ENCODE measurements at places on chromosomes 13 and 19.

DNA sequence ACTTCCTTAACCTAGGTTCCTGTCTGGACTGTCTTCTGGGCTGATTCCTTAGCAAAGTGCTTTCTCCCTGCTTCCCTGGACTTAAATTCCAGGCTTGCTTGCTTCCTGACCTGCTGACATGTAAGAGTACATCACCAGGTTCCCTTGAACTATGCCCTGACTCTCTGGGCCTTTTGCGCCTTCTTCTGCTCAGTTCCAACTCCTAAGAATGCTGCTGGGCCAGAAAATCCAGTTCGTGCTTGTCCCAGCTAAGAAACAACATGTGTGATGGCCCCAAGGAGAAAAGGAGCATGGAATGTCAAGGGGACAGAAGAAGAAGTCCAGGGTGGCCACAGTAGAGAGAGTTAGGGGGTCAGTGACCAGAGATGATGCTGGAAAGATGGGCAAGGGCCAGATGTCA lies 42.6 kb upstream of the MBNL2 start:
- no peak for DNase-seq

DNA sequence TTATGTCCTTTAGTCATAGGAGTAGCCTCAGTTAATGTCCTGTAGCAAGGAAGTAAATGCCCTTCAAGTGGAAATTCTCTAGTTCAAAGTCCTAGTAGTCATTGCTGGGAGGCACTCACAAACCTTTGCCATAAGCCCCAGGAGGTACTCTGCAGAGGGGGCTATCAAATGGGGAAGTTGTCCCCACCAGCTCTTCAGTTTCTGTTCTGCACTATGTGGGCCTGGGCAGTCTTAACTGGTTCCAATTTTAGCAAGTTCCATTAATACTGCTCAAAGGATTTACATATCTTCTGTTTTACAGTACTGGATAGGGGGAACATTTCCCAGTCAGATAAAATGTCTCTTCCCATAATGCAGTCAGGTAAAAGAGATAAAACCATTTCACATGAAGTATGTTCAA lies 101.3 kb downstream of the B3GLCT start:
- DNase-seq = no peak

GRCh38 chr13:31853643-31854326 lies 114.5 kb downstream of the RXFP2 start:
- no peak for DNase-seq

DNA sequence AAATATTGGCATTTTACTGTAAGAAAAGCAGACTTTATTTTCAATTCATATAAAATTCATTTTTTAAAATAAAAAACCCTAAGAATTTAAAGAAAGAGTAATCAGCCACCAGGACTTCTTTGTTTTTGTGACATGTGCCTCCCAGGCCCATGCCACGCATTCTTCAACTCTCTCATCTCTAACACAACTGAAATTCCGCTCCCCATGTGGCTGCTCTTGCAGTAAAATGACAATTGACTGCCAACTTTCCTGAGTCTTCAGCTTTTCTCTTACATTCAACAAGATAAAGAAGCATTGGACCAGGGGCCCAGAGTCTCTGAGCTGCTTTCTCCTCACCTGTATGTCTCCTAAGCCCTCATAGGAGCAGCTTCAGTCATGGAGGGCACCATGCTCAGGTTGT lies 372.1 kb downstream of the UQCRFS1 start:
- no peak for DNase-seq

- DNase-seq = no peak
Measured at GRCh38 chr19:55149078-55150003, at the start of gene TNNT1. Gene TNNT1 (minus strand): TSS chr19:55149206. CDS start chr19:55147157, 2,049 bp downstream.

- DNase-seq = no peak
Measured at GRCh38 chr13:76293751-76294150, 592.5 kb downstream of the KCTD12 start.

DNA sequence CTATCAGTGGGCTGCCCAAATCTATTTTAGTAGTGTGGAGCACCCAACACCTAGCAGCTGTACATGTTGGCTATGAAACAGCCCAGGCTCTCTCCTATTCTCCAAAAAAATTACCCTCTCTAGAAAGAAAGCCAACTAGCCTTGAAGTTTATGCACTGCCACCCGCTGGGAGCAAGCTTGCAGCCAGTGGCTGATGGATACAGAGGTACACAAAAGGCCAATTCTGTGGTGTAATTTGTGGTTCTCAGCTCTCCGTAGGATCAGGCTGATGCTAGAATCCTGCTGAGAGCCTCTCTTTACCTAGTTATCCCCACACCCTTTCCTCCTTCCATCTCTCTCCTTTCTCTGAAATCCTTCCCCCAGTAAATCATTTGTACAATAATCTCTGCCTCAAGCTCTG lies 1120.7 kb downstream of the DIAPH3 start:
- DNase-seq = no peak

GRCh38 chr19:52748336-52748950 lies 13.6 kb upstream of the ZNF611 start:
- no peak for DNase-seq

DNA sequence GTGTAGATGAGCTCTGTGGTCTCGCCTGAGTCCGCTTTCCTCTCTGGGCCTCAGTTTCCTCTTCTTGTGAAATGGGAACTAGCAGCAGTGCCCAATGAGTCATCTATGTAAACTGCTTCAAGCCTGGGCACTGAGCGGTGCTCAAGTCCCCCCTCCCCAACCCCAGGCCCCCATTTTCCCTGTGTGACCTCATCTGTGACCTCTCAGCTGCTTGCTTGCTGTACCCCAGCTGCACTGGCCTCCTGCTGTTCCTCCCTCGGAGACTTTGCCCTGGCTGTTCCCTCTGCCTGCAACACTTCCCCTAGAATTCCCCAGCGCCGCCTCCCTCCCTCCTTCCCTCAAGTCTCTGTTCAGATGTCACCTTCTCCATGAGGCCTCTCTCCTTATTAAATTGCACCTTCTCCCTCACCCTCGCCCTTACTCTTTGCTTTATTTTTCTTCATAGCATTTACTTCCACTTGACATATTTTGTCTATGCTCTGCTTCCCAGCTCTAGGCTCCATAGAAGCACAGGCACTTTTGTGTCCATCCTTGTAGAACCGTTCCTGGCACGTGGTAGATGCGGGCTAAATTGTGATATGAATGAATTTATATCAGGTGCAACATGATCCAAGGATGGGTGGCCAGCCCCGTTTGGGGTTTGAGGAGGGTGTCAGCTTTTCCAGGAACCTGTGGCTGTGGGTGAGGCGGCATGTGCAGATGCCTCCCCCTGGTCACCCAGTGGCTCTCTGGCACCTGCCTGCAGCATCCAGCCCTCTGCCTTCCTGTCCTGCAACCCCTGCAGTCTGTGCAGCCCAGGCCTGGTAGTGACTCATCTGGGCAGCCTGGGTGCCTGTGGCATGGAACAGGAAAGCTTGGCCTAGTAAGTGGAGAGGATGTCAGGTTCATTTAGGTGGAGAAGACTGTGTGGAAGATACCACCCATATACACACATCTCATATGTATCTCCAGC lies 26.3 kb downstream of the SIPA1L3 start:
- DNase-seq = no peak

- no peak for DNase-seq
Measured at GRCh38 chr13:24671386-24672113, 8.7 kb upstream of the ATP12A start.

GRCh38 chr13:41864658-41865057 lies 96.3 kb downstream of the VWA8 start:
- DNase-seq = no peak

DNA sequence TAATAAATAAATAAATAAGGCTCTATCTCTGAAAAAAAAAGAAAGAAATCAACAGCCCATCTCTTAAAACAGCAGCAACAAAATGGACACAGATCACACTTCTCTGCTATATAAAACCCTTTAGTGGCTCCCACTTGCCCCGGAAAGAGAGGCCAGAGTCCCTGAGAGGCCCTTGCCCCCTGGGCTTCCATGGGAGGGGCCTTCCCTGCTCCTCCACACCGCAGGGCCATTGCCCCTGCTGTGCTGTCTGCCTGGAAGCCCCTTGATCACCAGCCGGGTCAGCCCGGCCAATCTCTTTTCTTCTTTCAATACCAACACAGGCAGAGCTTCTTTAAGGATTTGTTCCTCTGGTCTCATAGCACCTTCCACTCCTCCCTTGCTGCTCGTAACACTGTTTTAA lies 171.1 kb downstream of the URI1 start:
- DNase-seq = no peak

- no peak for DNase-seq
Measured at GRCh38 chr13:50894504-50894903, 15.1 kb upstream of the RNASEH2B start.

GRCh38 chr19:38400361-38400760 lies 2.5 kb upstream of the FAM98C start:
- DNase-seq = no peak

DNA sequence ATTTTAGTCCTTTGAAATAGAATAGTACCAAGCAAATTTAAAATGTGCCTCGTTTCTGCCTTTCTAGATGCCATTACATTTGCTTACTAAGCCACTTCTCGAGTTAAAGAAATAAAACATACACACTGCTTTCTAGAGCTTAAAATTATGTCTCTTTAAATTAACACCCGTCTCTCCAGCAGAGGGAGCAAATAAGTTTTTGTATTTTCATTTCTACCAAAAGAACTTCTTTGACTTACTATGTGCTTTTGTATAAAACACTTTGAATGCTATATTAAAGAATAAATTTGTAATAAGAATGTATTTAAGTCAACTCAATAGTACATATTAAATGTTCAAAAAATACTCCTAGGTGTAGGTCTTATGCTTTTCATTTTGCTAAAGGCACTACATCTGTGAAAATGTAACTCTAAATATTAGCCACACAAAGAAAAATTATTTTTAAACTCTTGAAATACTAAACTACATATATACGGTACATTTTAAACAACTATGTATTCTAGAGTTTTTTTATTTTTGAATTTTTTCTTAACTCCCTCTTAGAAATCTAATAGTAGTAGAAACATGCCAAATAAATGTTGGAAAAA lies 269.3 kb upstream of the MIR17HG start:
- DNase-seq = no peak

GRCh38 chr13:95137096-95137495 lies 164.2 kb downstream of the ABCC4 start:
- no peak for DNase-seq

DNA sequence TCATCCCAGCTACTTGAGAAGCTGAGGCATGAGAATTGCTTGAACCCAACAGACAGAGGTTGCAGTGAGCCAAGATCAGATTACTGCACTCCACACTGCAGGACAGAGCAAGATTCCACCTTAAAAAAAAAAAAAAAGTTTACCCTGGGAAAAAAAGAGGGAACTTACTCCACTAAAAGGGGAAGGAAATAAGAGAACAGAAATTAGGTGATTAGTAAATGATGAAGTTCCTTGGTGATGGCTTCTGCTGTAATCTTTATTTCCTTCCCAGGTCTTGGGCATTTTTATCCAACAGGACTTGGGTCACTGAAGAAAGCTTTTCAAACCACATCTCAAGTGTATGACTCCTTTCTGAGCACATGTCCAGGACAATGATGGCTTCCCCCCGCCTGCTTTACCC lies 9.3 kb downstream of the ZNF780A start:
- DNase-seq = no peak

GRCh38 chr13:109427148-109427547 lies 359.2 kb downstream of the IRS2 start:
- DNase-seq = no peak

DNA sequence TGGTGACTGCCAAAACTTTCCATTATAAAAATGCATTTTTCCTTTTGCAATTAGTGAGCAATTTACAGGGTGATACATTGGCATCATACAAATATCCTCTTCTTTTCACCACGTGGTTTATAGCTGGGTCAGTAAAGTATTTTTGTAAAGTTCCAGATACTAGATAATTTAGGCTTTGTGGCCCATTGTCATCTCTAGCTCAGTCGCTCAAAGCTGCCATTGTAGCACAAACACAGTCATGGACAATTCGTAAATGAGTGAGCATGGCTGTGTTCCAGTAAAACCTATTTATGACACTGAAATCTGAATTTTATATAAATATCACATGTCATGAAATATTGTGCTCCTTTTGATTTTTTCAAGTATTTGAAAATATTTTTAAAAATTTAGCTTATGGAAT lies 162.9 kb downstream of the USP12 start:
- DNase-seq = no peak

DNA sequence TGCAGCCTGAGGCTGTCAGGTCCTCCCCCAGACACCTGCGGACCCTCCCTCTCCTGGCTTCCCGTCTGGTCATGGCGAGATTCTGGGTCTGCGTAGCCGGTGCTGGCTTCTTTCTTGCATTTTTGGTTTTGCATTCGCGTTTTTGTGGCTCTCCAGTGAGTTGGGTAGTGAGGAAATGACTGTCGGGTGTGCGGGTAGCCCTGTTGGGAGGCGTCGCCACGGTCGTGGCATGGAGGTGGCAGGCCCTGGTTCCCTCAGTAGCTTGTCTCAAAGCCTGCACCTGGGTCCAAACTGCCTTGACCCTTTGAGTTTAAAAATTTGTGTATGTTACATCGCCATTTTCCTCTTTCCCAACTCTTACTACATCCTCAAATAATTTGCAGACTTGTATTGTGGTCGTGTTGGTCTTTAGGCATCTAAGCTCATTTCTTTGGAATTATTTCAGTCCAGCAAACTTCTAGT lies 344 bp downstream of the NHLRC3 start:
- peak; percentile 63 for DNase-seq

DNA sequence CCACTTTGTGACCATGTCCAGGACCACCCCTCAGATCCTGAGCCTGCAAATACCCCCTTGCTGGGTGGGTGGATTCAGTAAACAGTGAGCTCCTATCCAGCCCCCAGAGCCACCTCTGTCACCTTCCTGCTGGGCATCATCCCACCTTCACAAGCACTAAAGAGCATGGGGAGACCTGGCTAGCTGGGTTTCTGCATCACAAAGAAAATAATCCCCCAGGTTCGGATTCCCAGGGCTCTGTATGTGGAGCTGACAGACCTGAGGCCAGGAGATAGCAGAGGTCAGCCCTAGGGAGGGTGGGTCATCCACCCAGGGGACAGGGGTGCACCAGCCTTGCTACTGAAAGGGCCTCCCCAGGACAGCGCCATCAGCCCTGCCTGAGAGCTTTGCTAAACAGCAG lies 7.7 kb upstream of the CEACAM7 start:
- DNase-seq = no peak

DNA sequence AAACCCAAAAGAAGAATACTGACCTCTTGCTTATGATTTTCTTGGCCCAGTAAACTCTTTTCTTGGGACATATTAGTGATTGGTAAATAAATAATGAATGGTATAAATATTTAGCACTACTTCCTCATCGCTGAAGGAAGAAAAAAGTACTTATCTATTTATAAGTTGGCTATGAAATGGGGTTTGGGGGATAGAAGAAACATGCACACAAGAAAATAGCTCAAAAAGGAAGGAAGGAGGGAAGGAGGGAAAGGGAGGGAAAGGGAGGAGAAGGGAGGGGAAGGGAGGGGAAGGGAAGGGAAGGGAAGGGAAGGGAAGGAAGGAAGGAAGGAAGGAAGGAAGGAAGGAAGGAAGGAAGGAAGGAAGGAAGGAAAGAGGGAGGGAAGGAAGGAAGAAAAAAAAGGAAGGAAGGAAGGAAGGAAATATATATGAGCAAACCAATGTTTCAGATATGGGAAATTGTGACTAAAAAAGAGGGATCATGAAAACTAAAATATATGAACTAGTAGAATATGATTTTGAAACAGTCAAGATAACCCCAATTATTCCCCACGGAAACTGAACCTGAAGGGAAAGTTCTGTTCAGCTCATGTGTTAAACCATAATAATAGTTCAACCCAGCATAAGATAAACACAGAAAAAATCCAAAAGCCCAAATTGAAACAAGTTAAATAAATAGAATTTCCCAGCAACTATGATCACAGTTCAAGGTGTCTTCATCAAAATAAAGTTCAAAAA lies 75.3 kb downstream of the FGF14 start:
- DNase-seq = no peak

GRCh38 chr19:38841787-38842438 lies 7.9 kb downstream of the HNRNPL start:
- no peak for DNase-seq

All from activated T-cell treated with anti-CD3 and anti-CD28 coated beads for 48 hours (primary cell).